ENCODE measurements at places on chromosomes 16 and 17.

DNA sequence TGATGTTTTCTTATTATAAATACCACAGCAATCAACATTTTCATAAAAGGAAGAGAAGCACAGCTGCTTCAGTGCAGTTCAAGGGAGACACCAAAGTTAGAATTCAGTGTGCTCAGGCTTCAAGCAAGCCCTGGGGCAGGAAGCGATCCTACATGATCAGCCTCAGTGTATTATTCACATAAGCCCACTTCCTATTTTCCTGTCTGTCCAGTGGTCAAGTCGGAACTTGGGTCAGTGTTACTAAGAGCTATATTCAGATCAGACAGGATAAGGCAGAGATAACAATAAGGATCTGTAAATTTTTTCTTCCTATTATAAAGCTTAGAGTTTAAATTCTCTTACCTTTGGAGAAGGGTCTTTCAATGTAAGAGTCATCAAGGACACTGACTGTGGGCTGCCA is 12.9 kb downstream of the HEATR6 start:
- no peak for DNase-seq

DNA sequence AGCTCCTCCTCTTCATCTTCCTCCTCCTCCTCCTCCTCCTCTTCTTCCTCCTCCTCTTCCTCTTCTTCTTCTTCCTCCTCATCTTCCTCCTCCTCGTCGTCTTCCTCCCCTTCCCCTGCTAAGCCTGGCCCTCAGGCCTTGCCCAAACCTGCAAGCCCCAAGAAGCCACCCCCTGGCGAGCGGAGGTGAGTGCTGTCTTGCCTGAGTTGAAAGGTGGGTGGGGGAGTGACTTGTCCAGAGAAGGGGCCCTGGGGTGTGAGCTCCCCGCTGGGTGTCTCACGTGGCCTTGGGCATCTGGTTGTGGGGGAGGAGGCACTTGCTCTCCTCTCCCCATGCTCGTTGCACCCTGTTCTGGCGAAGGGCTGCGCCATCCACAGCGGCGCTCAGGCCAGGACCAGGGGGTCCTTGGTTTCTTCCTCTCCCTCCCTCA is 8.0 kb downstream of the ELOB start:
- DNase-seq, result no peak

GRCh38 chr16:68381363-68381724 is 67.0 kb downstream of the SMPD3 start:
- DNase-seq, result no peak

DNA sequence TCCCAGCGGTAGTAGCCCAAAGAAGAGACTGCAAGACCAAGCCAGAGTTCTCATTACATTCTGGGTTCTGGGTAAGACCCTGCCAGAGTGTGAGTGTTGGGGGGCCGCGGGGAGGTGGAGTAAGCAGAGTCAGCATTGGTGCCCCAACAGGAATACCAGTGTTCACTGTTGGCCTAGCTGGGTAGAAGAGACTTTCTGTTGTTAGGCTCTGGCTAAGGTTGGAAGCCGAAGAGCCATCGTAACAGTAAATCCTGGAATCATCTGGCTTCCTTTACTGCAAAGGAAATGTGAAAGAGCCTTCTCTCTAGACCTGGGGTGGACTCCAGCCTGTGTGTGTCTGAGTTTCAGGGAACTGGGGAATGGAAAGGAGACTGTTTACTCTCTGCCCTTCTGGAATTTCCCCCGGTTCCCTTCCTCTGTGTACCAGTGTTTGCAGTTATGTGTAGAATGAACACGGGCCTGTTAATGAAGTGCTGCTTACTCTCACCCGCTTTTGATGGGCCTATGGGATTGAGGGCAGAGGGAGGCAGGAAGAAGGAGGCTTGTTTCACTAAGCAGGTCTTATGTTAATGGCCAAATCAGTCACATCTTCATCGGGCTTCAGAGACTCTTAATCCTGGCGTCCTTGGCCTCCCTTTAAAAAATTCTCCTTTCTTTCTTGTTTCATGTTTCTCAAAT is 68.5 kb downstream of the WWP2 start:
- no peak for DNase-seq

DNA sequence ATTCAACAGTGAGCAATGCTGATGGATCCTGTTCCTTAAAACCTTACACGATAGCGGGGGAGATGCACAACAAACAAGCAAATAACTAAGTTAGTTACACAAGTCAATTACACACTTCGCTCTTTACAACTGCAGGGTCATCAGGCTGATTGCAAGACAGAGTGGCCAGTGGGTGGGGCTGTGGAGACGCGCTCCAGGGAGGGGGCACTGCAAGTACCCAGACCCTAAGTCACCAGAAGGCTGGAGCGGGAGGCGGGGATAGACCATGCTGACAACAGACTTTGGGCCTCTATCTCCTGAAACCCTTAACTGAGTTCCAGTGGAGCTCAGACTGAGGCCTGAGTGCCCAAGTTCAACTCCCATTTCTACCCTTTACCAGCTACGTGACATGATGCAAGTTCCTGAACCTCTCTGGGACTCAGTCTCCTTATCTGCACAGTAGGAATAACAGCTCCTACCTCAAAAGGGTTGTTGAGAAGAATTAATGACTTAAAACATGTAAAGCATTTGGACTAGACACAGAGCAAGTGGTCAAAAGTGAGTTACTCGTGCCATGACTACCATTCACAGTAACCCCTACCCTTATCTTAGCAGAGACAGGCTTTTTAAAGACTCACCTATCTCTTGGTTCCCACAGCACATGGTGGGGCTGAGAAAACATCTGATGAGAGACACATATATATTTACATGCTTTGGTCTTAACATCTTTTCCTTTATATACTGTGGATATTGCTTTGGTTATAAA is 10.4 kb downstream of the CPPED1 start:
- no peak for DNase-seq

Measured in H4 (cell line).